ENCODE measurements at places on chromosomes 7 and 10. TPM values are rescaled to one million over a fixed set of nuclear protein-coding genes. Genes with fewer than 3 reads are reported as not detected.

DNA sequence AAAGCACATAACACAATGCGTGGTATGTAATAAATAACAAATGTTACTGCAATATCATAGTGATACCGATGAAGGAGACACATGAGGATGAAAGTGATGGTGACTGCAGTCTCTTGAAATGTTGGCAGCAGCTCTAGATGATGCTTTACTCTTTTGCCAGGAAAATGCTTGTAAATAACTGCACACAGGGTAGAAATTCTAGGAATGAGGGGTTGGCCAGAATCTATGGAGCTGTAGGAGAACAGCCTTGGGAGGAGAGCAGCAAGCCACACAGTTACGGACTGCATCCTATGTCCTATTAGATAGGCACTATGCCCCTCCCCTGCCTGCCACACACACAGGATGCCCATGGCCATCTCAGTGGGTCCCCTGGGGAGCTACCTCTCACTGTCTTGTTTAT lies 97.6 kb upstream of the GSDME start:
- H3K27me3 ChIP-seq: no peaks in the 10 kb centered on the region
- DNase-seq: no peak
- no peak overlapping the region for H3K4me3 ChIP-seq
- H3K4me1 ChIP-seq: no peaks in the 10 kb centered on the region

DNA sequence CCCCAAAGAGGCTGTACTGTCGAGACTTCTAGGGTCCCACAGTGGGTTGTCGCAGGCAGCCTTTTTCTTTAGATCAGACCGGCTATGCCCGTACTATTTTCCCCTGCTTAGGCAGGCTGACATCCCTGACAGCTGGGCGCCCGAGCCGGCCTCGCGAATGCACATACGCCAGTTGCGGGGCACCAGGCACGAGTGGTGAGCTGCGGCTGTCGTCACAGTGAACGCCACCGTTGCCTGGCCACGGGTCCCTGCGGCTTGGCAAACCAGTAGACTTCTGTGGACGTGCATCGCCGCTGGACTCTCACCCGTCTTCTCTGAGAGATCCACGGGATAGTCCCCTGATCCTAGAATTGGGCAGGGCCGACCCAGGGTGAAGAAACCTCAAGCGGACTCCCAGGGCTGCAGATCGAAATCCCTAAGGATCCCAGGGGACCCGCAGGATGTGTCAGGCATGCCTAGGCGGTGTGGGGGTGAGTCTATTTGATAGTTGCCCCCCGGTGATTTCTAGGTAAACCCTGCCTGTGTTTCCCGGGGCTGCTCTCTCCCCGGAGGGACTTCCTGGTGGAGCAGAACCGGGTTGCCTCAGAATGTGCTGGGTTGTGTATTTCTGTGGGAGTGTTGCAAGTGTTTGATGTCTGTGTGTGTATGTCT lies 33.0 kb upstream of the ZNF273 start:
- DNase-seq: peak; percentile 17
- no peaks in the 10 kb centered on the region for H3K4me1 ChIP-seq
- H3K27ac ChIP-seq: no peak overlapping the region
- H3K27me3 ChIP-seq: peaks cover 8% of the 10 kb centered on the region

DNA sequence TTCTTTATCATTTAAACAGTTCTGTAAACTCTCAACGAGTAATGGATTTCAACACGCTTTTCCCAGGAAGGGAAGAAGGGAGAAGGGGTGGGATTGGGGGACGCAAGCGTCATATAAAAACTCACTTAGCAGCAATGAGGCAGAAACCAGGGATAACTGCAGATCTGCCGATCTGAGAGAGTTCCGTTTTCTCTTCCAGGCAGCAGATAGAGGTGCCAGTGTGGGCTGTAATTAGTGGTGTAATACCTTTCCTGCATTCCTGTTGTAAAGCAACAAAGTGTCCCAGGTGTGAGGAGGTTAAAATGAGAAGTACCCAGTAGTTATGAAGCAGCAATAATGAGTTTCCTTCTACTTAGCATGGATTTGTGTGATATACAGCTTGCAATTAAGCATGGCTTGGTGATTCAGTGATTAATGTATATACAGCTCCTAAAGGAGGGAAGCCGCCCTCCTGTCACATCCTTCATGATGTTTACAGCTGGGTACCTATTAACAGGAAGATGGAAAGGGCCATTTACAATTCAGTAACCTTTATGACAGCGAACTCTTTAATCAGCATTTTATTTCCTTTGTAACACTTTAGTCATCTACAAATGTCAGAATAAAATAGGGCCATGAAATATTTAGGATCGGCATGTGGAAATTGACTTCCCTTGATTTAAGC lies 271.9 kb downstream of the LRMDA start:
- DNase-seq: no peak
- H3K27me3 ChIP-seq: no peaks in the 10 kb centered on the region
- H3K27ac ChIP-seq: no peak overlapping the region
- no peak overlapping the region for H3K4me3 ChIP-seq
- no peaks in the 10 kb centered on the region for H3K4me1 ChIP-seq

- DNase-seq: no peak
- H3K4me3 ChIP-seq: no peak overlapping the region
- H3K4me1 ChIP-seq: no peaks in the 10 kb centered on the region
- H3K36me3 ChIP-seq: no peaks in the 10 kb centered on the region
Measured at GRCh38 chr7:154568346-154568745, 434.6 kb downstream of the PAXIP1 start.

DNA sequence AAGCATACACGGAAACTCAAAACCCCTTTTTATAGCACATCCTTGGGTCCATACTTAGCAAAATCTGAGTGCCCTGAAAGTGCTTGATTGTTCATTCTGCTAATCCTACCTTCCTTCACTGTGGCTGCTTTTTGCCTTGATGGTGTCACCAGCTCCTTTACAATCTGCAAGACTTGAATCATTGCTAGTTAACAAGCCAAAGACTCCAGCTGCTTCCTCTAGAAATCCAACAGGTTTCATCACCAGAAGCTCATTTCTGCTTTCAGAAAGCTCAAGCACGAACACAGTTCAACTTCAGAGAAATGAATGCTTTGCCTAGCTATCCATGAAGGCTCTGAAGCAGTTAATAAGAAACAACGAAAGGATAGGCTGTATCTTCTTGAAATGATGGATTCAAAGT lies 38.0 kb downstream of the USP6NL start:
- no peaks in the 10 kb centered on the region for H3K36me3 ChIP-seq
- H3K4me3 ChIP-seq: no peak overlapping the region
- H3K27me3 ChIP-seq: no peaks in the 10 kb centered on the region
- H3K4me1 ChIP-seq: peaks cover 15% of the 10 kb centered on the region
- DNase-seq: peak; percentile 30

DNA sequence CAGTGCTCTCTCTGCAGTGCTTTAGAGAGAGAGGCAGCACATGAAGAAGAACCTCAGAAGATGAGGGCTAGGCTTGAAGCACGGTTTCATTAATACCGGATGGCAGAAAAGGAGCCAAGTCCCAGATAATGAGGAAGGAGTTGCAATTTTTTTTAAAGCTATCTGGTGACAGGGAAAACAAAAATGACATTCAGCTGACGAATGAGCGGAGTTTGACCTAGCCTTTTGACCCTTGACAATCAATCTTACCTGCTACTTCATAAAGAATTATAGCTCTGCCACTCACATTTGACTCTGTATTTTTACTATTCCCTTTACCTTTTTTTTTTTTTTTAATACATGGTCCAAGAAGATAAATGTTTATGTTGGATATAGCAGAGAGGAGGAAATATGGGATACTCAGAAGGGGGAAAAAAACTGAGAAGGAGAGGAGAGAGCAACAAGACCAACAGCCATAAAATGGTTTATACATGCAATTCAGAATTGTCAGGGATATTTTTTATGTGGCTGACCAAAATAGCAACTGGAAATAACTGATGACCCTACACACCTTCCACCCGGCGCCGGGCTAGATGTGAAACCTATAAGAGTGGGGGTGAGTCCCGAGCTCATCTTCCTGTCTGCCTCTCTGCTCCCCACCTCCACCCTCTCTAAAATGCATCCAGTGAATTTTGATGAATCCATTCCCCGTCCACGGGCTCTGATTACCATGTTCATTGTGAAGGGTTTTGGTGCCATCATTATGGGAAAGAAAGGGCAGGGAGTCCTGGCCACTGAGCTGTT lies 274.4 kb upstream of the YAE1 start:
- no peak overlapping the region for H3K27ac ChIP-seq
- no peak overlapping the region for H3K4me3 ChIP-seq
- no peaks in the 10 kb centered on the region for H3K4me1 ChIP-seq
- no peaks in the 10 kb centered on the region for H3K36me3 ChIP-seq
- peak; percentile 9 for DNase-seq

DNA sequence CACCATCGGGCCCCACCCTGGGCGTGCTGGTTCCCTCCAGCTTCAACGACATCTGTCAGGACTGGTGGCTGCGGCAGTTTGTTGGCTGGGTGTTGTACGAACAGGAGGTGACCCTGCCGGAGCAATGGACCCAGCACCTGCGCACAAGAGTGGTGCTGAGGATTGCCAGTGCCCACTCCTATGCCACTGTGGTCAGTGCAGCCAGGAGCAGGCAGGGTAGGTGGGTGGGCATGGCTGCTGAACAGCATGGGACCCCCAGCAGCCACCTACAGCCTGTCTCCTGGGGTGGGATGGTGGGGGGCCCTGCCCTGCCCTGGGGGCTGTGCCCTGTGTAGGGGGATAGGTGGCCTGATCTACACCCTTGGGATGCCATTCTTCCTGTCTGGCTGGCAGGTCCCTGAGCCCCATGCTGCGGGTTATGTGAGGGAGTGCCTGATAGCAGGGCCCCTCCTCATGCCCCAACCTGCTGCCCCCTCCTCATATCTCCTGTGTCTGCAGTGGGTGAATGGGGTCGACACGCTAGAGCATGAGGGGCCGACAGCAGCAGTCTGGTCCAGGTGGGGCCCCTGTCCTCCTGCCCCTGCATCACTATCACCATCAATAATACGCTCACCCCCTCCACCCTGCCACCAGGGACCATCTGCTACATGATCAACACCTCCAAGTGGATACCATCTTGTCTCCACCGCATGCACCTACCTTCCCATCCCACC lies 56.9 kb downstream of the ZNF727 start:
- no peaks in the 10 kb centered on the region for H3K4me1 ChIP-seq
- no peak overlapping the region for H3K4me3 ChIP-seq
- H3K27ac ChIP-seq: no peak overlapping the region

DNA sequence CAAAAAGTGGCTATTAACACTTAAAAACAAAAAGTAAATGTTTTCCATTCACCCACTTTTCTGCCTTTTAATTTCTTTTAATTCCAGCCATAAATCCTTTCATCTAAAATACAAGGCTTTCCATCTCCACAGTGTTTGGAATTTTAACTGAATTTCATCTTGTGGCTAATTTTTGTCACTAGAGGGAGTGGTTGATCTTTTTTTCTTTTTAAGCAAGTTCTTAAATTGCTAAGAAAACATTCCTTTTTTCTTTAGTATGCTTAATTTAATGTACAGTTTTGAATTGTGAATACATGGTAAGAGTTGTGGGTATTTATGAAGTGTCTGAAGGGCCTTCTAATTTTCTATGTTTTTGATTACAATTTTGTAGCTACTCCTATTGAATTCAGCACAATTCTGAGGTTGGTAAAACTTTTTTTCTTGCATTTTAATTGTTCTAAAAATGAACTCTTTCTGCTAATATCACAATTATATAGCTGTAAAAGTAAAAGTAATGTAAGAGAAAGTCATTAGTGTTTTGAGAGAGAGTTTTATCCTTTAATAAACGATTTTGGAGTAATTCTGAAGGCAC lies 54.9 kb upstream of the ANK3 start:
- peaks cover 21% of the 10 kb centered on the region for H3K4me1 ChIP-seq
- no peaks in the 10 kb centered on the region for H3K36me3 ChIP-seq
- H3K4me3 ChIP-seq: no peak overlapping the region
- H3K27ac ChIP-seq: no peak overlapping the region

DNA sequence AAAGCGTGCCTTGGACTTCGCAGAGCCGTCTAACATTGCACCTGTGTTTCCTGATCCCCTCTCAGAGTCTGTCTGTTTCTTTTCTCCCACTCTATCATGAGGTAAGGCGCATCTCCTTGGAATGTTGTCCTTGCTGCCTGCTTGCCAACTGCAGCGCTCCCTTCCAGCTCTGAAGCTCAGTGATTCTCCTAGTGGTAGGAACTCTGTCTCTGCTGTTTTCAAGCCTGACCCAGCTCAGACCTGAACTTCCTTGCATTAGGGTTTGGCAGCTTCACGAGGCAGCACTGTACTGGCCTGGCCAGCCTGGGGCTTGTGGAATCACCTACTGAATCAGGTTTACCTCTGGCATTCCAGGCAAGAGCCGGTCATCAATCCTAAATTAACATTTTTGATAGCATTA lies 123.9 kb downstream of the CREB5 start:
- H3K4me3 ChIP-seq: no peak overlapping the region
- H3K4me1 ChIP-seq: peaks cover 6% of the 10 kb centered on the region
- no peaks in the 10 kb centered on the region for H3K36me3 ChIP-seq
- no peaks in the 10 kb centered on the region for H3K27me3 ChIP-seq

DNA sequence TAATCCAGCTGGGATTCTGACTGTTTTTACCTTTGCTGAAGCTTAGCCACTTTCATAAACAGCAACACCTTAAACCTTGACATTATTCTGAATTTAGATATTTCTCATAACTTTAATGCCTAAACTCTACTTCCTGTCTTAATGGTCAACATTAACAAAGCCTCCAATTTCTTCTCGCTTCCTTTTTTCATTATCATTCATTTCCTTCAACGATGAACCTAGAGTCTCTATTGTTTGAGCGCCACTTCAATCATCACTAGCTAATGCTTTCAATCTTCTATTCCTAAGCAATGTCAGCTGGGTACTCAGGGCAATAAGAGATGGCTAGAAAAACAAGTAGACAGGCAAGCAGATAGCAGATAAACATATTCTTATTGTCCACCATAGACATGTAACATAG lies 96.6 kb upstream of the TMEM196 start:
- no peaks in the 10 kb centered on the region for H3K36me3 ChIP-seq
- H3K27ac ChIP-seq: no peak overlapping the region
- DNase-seq: no peak
- no peak overlapping the region for H3K4me3 ChIP-seq
- no peaks in the 10 kb centered on the region for H3K27me3 ChIP-seq

DNA sequence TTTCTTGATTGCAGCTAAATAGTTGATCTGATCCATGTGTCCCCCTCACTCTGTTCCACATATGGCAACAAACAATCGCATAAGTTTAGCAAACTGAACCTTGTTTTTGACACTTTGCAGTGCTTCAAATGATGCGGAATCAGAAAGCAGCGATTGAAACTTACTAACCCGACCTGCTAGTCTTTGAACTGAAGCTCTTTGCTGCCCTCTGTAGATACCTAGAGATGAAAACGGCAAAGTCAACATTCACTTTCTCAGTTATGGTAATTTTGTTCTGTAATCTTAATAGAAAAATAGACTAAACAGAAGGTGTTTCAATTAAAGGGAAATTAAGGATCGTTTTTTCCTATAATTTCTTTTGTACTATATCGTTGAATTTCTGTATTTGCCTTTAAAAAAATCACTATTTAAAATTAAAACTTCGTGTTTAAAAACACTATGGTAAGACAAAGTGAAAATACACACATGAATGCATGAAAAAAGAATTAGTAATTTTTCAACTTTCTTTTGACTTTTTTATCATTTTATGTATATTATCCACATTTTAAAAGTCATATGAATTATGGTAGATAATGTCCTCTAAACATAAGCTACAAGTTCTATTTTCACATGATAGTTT lies 276.5 kb downstream of the MAGI2 start:
- H3K27me3 ChIP-seq: no peaks in the 10 kb centered on the region
- H3K36me3 ChIP-seq: no peaks in the 10 kb centered on the region
- no peaks in the 10 kb centered on the region for H3K4me1 ChIP-seq
- H3K27ac ChIP-seq: no peak overlapping the region
- no peak overlapping the region for H3K4me3 ChIP-seq

Gene GNAT3
- not detected for total RNA-seq

Gene ANXA11
- 98.7 TPM for total RNA-seq

Gene TRIM50
- total RNA-seq: 27.7 TPM

Gene CRPPA
- total RNA-seq: 11.0 TPM

Gene CYP3A5
- 200 TPM for total RNA-seq

Gene MSS51
- 2.5 TPM for total RNA-seq

Gene SPDYE2B
- total RNA-seq: not detected

Gene OPN4
- not detected for total RNA-seq

Gene JCAD
- 17.4 TPM for total RNA-seq

Gene OR2A42
- total RNA-seq: 0.18 TPM

Gene TAC1
- total RNA-seq: 1.3 TPM

Gene PAX4
- total RNA-seq: not detected

All from stomach (tissue), 19 donors.